Testis (tissue), 5 donors: ENCODE measurements at places on chromosomes 12 and 14. TPM values are rescaled to one million over a fixed set of nuclear protein-coding genes. Genes with fewer than 3 reads are reported as not detected.

DNA sequence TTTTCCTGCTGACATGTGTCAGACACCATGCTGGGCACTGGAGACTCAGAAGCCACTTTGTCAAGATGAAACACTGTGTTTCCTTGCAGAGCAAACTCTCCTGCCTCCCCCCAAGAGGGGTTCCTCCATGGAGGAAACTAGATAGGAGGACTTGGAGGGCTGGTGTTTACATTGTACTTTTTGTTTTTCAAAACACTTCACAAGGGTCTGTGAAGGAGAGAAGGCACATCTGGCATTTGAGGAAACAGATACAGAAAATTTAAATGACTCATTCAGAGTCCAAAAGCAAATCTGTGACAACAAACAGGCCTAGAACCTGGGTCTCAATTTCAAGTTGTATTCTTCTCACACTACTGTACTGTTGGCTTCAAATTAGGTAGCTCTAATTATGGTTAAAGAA lies 6.7 kb upstream of the CDKL1 start:
- no peak overlapping the region for H3K27ac ChIP-seq
- no peak for DNase-seq

DNA sequence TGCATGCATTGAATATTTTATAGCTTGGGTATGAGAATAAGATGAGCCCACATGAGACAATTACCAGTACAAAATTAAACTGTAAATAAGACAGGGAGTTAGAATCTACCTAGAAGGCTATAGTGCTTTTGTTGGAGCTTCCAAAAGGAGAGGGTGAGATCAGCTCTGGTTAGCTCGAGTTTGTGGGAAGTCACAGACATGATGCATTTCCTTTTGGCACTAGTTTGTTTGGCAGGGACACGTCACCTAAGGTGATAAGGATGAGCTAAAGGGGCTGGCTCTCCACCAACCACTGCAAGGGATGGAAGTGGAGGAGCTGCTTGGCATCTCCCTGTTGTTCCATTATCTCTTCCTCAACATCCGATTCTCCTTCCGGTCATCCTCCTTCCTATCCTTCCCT lies 48.5 kb upstream of the CPM start:
- DNase-seq = no peak
- no peaks in the 10 kb centered on the region for H3K36me3 ChIP-seq
- no peak overlapping the region for H3K4me3 ChIP-seq
- H3K27ac ChIP-seq = no peak overlapping the region
- H3K27me3 ChIP-seq = no peaks in the 10 kb centered on the region

GRCh38 chr14:96056509-96057422 lies 17.6 kb downstream of the C14orf132 start:
- H3K27ac ChIP-seq = no peak overlapping the region
- H3K4me3 ChIP-seq = no peak overlapping the region
- no peaks in the 10 kb centered on the region for H3K36me3 ChIP-seq
- H3K4me1 ChIP-seq = no peaks in the 10 kb centered on the region
- no peak for DNase-seq

GRCh38 chr14:38880643-38881524 lies 222.2 kb downstream of the SEC23A start:
- H3K4me3 ChIP-seq = no peak overlapping the region
- DNase-seq = no peak
- no peak overlapping the region for H3K27ac ChIP-seq
- no peaks in the 10 kb centered on the region for H3K4me1 ChIP-seq

DNA sequence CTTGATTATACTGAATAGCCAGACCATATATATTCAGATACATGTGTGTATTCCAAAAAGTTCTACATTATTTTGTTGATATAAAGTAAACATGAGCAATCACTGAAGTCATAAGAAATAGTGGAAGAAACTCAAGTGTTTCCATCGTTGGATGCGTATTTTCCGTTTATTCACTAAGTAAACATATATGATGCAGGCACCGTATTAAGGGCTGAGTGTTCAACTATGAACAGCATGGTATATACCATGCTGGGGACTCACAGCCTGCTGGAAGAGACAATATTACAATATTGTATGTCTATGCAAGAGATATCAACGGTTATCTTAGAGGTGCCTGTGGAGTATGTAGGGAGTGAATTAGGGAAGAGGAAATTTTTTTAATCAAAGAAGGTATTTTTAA lies 1.2 kb downstream of the PYROXD1 start:
- H3K27me3 ChIP-seq = no peaks in the 10 kb centered on the region
- peak overlapping the region; percentile 85 for H3K4me3 ChIP-seq
- H3K27ac ChIP-seq = peak overlapping the region; percentile 91
- no peak for DNase-seq

The MYG1 gene
- 106 TPM for total RNA-seq
